ENCODE measurements at places on chromosomes 12 and 14.

DNA sequence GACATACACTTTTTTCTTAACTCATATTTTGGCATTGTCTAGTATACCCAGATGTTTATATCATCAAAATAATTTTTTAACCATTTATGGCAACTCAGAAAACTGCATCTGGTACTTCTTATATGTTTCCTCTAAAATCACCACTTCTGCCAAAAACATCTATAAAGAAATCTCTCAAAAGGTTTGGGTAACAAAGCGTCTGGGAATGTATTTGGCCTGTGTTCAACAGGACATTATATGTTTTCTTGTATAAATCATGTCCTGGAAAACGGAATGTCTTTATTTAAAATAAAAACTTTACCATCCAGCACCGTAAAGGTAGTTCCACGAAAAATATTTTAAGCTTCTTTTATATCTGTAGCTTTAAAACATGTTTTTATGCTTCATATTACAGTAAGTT is 36.1 kb upstream of the FBLN5 start:
- no peak overlapping the region for H3K27ac ChIP-seq
- peaks cover 42% of the 10 kb centered on the region for H3K36me3 ChIP-seq
- no peaks in the 10 kb centered on the region for H3K27me3 ChIP-seq
- DNase-seq: no peak
- no peak overlapping the region for H3K4me3 ChIP-seq

GRCh38 chr14:62657376-62657775 is 387.9 kb downstream of the KCNH5 start:
- DNase-seq: no peak
- no peak overlapping the region for H3K4me3 ChIP-seq
- no peak overlapping the region for H3K27ac ChIP-seq
- H3K27me3 ChIP-seq: no peaks in the 10 kb centered on the region
- peaks cover 25% of the 10 kb centered on the region for H3K4me1 ChIP-seq
- H3K36me3 ChIP-seq: peaks cover 4% of the 10 kb centered on the region

DNA sequence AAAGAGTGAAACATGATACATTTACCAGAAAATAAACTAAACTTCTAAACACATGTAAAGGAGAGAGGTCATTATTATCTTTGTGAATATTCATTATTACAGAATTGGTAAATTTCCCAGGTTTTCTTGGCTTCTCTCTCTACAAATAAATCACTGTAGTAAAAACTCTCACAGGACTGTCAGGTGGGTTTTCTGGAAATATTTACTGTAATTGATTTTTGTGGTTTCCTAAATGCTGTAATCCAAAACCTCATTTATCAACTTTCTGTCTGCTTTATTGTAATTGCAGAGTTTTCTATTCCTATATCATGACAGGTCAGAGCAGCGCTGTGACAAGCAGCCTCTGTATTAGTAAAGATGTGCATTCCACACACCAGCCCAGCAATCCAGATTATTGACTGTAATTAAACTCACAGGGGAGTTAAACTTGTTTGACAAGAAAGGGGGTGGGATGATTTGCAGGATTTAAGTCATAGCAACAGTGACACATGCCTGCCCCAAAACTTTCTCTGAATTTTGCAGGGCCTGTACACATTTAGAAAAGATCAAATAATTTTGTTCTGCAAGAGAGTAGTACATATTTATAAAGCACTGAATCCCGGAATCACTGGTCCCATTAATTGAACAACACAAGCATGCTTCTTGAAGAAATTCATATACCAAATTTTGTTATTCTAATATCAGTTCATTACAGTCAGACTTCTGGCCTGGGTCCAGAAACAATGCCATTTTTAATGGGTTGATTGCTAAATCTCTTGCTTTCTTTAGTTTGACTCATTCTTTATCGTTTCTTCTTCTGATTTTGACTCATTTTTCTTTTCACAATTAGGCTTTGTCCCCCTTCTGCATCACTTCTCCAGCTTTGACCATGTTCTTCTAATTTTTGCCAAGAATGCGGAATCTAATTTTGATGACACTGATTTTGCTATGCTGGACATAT is 42.2 kb downstream of the PTPRO start:
- no peak for DNase-seq
- H3K27me3 ChIP-seq: peaks cover 9% of the 10 kb centered on the region
- H3K36me3 ChIP-seq: no peaks in the 10 kb centered on the region
- no peaks in the 10 kb centered on the region for H3K4me1 ChIP-seq

- H3K27ac ChIP-seq: no peak overlapping the region
- no peaks in the 10 kb centered on the region for H3K27me3 ChIP-seq
- H3K4me3 ChIP-seq: no peak overlapping the region
- no peaks in the 10 kb centered on the region for H3K36me3 ChIP-seq
- H3K4me1 ChIP-seq: no peaks in the 10 kb centered on the region
These were observed 168.9 kb downstream of the VRK1 start for GRCh38 chr14:96965885-96966595.

GRCh38 chr12:76375470-76375869 is 27.3 kb upstream of the BBS10 start:
- no peak for DNase-seq
- no peak overlapping the region for H3K27ac ChIP-seq
- H3K27me3 ChIP-seq: no peaks in the 10 kb centered on the region
- H3K4me3 ChIP-seq: no peak overlapping the region
- peaks cover 40% of the 10 kb centered on the region for H3K36me3 ChIP-seq

DNA sequence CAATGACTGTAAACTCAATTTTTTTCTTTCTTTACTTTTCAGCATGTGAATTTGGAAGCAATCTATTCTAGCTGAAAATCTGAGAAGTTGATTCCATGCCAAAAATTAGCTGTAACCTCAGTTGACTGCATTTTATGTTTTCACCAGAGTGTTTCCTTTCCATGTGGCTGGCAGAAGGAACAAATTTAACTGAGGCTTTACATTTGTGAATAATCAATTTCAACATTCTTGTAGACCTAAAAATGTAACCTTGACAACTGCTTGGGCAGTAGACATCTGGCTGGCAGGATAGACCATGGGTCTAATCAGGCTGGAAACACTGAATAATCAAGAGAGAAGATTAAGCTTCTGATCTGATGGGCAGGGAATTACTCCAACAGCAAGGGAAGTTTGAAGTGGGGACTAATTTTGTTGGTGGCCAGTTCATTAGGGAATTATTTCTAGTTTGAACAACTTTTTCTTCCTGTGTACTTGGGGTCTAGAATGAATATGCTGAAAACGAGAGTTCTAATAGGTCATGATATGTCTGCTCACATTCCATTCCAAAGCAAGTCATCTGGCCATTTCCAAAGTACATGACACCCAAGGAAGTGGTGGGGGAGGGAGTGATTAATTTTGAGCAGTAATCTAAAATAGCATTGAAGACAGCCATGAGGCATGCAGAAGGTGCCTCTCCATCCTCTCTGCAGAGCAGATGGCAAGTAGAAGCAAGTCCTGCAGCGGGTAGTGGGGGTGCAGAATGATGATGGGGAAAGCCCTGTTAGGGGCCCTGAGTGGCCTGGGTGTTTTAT is 68.2 kb downstream of the ATP23 start:
- no peak overlapping the region for H3K4me3 ChIP-seq
- no peaks in the 10 kb centered on the region for H3K36me3 ChIP-seq
- DNase-seq: no peak
- no peaks in the 10 kb centered on the region for H3K27me3 ChIP-seq
- H3K4me1 ChIP-seq: no peaks in the 10 kb centered on the region
- no peak overlapping the region for H3K27ac ChIP-seq

DNA sequence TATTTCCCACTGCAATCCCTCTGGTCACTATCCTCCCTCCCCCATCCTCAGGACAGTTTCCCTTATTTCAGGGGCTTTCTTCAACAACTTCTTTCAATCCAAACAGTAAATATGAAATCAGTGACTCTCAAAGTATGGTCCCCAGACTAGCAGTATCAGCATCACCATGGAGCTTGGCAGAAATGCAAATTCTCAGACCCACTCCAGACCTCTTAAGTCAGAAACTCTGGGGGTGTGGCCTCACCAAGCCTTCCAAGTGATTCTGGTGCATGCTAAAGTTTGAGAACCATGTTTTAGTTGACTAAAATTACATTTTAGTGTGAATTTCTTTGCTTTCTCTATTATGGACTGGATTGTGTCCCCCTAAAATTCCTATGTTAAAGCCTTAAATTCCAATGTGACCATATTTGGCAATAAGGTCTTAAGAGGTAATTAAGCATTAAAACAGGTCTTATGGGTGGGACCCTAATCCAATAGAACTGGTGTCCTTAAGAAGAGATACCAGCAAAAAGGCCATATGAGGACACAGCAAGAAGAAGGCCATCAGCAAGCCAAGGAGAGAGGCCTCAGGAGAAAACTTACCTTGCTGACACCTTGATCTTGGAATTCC is 23.2 kb downstream of the ATP2B1 start:
- no peak overlapping the region for H3K4me3 ChIP-seq
- H3K27me3 ChIP-seq: no peaks in the 10 kb centered on the region
- peaks cover 4% of the 10 kb centered on the region for H3K36me3 ChIP-seq
- no peak overlapping the region for H3K27ac ChIP-seq

GRCh38 chr12:124566997-124567672 is at the start of gene NCOR2:
Gene NCOR2, minus strand, starts transcription at chr12:124567612. Its CDS starts 72,361 bp downstream, at chr12:124495251.
- no peaks in the 10 kb centered on the region for H3K27me3 ChIP-seq
- peak; percentile 83 for DNase-seq
- peak within 1 kb of the TSS; percentile 34 for H3K27ac ChIP-seq
- peak within 1 kb of the TSS; percentile 87 for H3K4me3 ChIP-seq
- no peaks in the 10 kb centered on the region for H3K36me3 ChIP-seq
- H3K4me1 ChIP-seq: peaks cover 4% of the 10 kb centered on the region

- H3K27me3 ChIP-seq: no peaks in the 10 kb centered on the region
- H3K4me1 ChIP-seq: no peaks in the 10 kb centered on the region
- no peaks in the 10 kb centered on the region for H3K36me3 ChIP-seq
- no peak overlapping the region for H3K27ac ChIP-seq
- no peak overlapping the region for H3K4me3 ChIP-seq
These were observed 142.8 kb upstream of the FLRT2 start for GRCh38 chr14:85387181-85387580.

- H3K4me1 ChIP-seq: no peaks in the 10 kb centered on the region
- H3K36me3 ChIP-seq: no peaks in the 10 kb centered on the region
- no peak overlapping the region for H3K27ac ChIP-seq
- no peak overlapping the region for H3K4me3 ChIP-seq
- no peaks in the 10 kb centered on the region for H3K27me3 ChIP-seq
These were observed 77.5 kb upstream of the KICS2 start for GRCh38 chr12:64299628-64300027.

DNA sequence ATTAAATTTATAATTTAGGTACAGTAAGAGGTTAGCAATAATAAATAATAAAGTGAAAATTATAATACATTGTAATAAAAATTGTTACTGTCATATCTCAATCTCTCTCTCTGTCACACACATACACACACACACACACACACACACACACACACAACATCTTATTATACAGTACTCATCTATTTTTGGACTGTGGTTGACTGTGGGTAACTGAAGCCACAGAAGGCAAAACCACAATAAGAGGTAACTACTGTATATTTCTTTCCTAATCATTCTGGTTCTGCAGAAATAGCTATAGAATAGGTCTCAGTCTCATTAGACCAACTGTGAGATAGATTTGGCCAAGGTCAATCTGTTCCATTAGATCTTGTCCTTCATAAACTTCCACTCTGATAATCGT is 33.1 kb upstream of the PTPRO start:
- H3K36me3 ChIP-seq: no peaks in the 10 kb centered on the region
- no peak overlapping the region for H3K4me3 ChIP-seq
- H3K4me1 ChIP-seq: no peaks in the 10 kb centered on the region
- no peak overlapping the region for H3K27ac ChIP-seq

DNA sequence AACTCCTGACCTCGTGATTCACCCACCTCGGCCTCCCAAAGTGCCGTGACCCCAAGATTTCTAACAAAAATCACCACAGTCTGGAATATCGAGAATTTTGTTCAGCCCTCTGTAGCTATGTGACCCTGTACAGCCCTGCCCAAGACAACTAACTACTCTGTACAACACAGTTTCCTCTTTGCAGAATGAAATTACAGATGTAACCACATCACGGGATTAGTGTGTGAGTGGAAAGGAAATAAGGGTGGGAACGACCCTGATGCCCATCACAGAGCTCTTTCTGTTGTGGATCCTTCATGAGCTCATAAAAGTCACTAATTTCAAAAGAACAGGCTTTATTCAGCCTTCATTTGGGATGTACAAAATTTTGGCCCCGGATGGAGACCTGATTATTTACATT is 50.5 kb upstream of the KRR1 start:
- H3K4me3 ChIP-seq: no peak overlapping the region
- no peaks in the 10 kb centered on the region for H3K36me3 ChIP-seq
- no peak overlapping the region for H3K27ac ChIP-seq
- H3K27me3 ChIP-seq: no peaks in the 10 kb centered on the region
- H3K4me1 ChIP-seq: no peaks in the 10 kb centered on the region

DNA sequence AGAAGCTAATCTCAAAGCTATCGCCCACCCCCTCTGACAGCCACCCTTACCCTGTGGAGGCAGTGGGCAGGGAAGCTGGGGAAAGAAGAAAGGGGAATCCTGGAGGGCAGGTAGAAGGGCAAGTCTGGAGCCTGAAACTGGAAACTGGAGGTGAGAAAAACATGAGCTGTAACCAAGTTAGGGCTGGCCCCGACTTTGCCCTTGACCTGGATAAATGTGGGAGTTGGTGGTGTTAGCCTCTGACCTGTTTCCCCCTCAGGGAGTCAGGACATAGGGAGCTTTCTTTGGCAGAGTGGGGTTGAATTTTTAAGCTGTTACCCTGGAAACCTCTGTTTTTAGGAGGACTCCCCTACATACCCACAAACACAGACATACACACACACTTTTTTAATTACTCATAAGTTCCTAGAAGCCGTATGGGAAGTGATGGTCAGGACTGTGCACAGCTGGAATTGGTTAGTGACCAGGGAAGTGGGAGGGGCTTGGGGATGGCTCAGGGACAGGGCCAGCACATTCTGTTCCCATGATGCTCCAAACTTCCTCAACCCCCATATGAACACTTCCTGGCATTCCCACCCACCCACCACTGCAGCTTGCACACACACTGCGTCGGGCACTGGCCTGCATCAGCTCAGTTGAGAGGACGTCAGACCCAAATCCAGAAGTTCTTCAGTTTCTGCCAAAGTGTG is 5.0 kb upstream of the MMP19 start:
- no peak overlapping the region for H3K27ac ChIP-seq
- H3K27me3 ChIP-seq: no peaks in the 10 kb centered on the region
- no peaks in the 10 kb centered on the region for H3K36me3 ChIP-seq
- no peak for DNase-seq

GRCh38 chr14:81169711-81170103 is 51.1 kb downstream of the GTF2A1 start:
- H3K4me1 ChIP-seq: no peaks in the 10 kb centered on the region
- H3K4me3 ChIP-seq: peak overlapping the region; percentile 80
- no peak for DNase-seq
- peak overlapping the region; percentile 91 for H3K27ac ChIP-seq
- no peaks in the 10 kb centered on the region for H3K36me3 ChIP-seq
- H3K27me3 ChIP-seq: no peaks in the 10 kb centered on the region

- peaks cover 4% of the 10 kb centered on the region for H3K4me1 ChIP-seq
- no peaks in the 10 kb centered on the region for H3K27me3 ChIP-seq
- peaks cover 67% of the 10 kb centered on the region for H3K36me3 ChIP-seq
- H3K4me3 ChIP-seq: no peak overlapping the region
These were observed 5.9 kb downstream of the PSMB5 start for GRCh38 chr14:23028799-23029198.

- no peak overlapping the region for H3K4me3 ChIP-seq
- no peak for DNase-seq
- H3K27ac ChIP-seq: no peak overlapping the region
- H3K36me3 ChIP-seq: no peaks in the 10 kb centered on the region
- H3K27me3 ChIP-seq: no peaks in the 10 kb centered on the region
- no peaks in the 10 kb centered on the region for H3K4me1 ChIP-seq
These were observed 105.5 kb upstream of the SLC38A2 start for GRCh38 chr12:46478123-46478522.

Measured in endodermal cell (in vitro differentiated cells).